ENCODE measurements at places on chromosomes 7 and 10. TPM values are rescaled to one million over a fixed set of nuclear protein-coding genes. Genes with fewer than 3 reads are reported as not detected.

GRCh38 chr7:102287111-102287980, 678 bp downstream of the SH2B2 start:
- DNase-seq: no peak

DNA sequence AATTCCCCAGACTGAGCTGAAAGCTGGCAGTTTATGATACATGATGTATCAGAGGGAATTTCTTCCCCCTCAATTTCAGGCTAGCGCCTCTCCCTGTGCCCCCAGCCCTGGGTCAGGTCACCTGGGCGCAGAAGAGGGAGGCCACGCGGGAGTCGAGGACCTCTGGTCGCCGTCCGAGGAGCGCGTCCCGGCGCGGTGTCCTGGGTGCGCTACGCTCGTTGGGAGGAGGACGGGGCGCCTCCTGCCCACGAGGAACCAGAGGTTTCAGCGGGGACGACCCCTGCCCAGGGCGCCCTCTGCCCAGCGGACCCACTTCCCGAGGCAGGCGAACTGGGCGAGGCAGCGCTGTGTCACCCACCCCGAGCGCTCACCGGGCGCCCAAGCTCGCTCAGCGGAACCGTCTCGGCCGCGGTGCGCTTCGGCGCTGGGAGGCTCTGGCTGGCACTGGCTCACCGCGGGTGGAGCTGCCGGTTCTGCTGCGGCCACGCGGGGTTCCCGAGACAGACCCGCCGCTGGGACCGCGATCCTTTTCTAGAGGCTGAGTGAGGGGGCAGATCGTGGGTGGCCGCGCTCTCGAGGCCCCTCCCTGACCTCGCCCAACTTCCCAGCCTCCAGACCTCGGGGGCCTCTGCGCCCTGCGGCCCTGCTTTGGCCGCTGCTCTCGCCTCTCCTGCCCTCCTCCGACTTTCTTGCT, at the start of gene FAM237B:
Gene FAM237B, minus strand, starts transcription at position 504 of the 694 bp plus-strand sequence. CDS start 1,556 bp downstream, outside the sequence.
- DNase-seq: no peak

DNA sequence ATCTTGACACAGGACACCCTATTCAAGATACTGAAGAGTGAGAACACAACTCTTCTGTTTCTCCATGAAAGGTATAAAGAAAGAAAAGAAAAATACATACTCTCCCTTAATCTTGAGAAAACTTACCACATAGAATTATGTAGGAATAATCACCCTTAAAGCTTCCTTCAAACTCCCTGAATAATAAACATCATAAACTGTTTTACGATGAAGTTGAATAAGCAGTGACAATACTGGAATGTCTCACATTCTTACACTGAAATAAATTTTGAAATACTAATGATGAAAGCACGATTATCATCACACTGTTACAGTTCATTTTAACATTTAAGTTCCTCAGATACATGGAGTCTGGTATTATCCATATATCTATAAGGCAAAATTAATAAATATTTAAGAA, 306.2 kb downstream of the IPMK start:
- DNase-seq: no peak

TAS2R3 gene
- polyA plus RNA-seq: 0.30 TPM

DNA sequence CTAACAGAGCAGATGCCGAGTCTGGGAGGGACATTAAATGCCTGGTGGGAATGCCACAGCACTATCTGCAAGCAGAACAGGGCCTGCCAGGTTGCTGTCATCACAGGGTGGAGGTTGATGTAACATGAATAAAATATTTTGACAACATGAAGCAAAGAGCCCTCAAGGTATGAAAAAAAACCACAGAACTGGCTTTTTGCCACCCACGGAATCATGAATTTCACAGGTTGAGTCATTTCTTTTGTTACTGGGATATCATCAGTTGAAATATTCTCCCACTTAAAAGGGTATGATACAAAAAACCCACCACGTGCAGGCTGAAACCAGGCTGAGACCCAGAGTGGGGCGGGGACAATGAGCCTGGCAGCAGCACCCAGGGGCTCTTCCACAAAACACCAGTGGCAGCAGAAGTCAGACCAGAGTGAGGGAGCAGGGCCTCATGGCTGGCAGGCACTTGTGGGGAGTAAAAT, 220.1 kb downstream of the TNS3 start:
- no peak for DNase-seq

DNA sequence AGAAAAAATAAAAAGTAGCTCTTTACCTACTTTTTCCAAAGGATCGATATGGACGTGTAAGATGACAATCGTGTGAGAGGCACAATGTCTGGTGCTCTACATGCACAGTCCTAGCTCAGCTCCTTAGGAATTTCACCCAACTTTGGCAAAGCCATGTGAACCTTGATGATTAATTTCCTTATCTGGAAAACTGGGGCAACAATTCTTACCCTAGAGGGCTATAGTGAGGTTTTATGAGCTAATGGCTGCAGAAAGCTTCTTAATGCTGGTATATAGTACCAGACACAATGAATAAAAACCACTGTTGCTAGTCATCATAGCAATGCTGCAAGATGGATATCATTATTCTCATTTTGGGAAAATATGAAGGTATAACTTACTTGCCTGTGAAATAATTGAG, 202.7 kb downstream of the PARD3 start:
- no peak for DNase-seq

GRCh38 chr10:33704214-33704830, 369.9 kb upstream of the NRP1 start:
- DNase-seq: no peak

GRCh38 chr10:98134117-98134430, 383 bp upstream of the R3HCC1L start:
- no peak for DNase-seq

DNA sequence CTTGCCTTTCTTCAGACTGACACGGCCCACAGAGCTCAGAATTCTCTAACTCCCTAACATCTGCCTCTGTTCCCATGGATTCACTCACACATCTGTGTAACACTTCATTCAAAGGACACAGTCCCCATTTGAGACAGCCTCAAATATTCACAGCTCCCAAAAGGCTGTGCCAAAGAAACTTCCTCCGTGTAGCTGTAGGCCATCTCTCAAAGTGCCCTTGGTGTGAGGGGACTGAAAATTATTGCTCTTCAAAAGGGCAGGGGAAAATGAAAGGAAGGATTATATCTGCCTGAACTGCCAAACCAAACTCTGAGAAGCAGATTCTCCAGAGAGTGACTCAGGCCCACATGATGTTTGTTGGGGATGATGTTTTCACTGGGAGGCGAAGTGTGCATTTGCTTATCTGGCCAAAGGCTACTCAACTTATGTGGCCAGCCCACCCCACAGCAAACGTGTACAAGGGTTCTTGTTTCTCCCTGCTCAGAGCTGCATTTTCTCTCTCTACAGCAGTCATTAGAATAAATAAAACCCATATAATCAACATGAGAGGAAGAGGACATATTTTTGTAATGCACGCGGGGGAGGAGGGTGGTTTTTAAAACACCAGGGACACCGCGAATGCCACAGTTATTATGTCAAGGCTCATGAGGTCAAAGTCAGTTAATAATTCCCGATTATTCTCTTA, 302.4 kb upstream of the NFE2L3 start:
- peak; percentile 84 for DNase-seq

- no peak for DNase-seq
Observed at GRCh38 chr7:83861876-83862275, 212.9 kb upstream of the SEMA3E start.

CYP2C9 gene
- not detected for polyA plus RNA-seq

All from muscle of back (tissue), 13 donors.